Transverse colon (tissue), 4 donors: ENCODE measurements at places on chromosomes 2 and 18. TPM values are rescaled to one million over a fixed set of nuclear protein-coding genes. Genes with fewer than 3 reads are reported as not detected.
A peak's percentile ranks its signal among the peaks of the same experiment; 100 is the strongest.

- no peak for DNase-seq
These were observed 9.0 kb downstream of the TM4SF20 start for GRCh38 chr2:227370092-227370491.

DNA sequence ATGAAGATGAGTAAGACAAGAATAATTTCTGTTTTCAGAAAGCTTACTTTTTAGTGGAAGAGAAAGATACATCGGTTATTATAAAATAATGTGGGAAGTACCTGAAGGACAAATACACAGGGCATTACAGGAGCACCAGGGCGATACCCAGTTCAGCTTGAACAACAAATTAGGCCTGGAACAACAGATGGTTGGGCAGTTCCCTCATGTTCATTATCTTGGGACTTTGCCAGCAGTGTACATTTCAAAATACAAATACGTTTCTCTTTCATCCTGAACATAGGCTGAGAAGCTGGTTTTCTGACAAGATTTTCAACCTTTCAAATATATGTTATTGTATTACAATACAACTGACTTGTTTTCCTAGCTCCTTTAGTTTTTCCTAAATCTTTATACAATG, 79.6 kb downstream of the TGIF1 start:
- no peak for DNase-seq

- DNase-seq, result no peak
These were observed 80.2 kb downstream of the TGOLN2 start for GRCh38 chr2:85247610-85248009.

DNA sequence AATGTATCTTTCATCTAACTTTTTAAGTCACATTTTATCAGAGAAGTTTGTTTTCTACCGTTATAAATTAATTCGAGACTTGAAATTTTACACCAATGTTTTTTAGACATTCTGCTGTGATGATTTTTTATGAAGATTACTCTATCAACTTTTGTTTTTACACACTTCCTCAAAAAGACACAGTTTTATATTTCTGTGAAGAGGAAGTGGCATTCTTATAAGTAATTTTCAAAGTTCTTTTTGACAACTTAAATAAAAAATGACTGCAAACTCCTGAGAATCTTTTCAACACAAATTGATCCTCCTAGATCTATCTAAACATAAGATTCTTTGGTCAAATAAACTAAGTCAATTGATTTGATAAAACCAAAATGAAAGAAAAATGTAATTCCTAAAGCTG, 13.7 kb downstream of the ANKRD44 start:
- no peak for DNase-seq

- DNase-seq, result no peak
These were observed 42.1 kb downstream of the MTCL1 start for GRCh38 chr18:8747440-8747937.

The SERPINB13 gene
- not detected for total RNA-seq

The RUFY4 gene
- not detected for total RNA-seq

DNA sequence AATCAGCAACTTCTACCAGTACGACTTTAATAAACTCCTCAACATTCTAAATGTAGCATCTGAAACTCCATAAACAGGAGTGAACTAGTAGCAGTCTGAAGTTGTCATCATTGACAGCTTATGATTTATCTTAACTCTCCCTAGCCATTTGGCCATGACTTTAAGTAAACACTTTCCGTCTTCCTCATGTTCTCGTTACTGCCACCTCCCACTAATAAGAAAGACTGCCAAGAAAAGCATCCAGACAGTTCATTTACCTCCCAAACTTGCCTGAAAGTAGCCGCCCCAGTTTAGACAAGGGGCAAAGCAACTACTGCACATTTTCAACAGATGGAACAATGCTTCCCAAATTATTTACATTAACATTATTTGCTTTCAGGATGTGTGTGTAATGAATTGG, 287.5 kb downstream of the OSR1 start:
- DNase-seq, result no peak

GRCh38 chr2:99593692-99594427, 104.0 kb upstream of the REV1 start:
- no peak for DNase-seq

- DNase-seq, result peak; percentile 21
These were observed 32.0 kb downstream of the LGALSL start for GRCh38 chr2:64485961-64486360.

The SDC1 gene
- 146 TPM for total RNA-seq

The UGT1A10 gene
- total RNA-seq, result 54.9 TPM

DNA sequence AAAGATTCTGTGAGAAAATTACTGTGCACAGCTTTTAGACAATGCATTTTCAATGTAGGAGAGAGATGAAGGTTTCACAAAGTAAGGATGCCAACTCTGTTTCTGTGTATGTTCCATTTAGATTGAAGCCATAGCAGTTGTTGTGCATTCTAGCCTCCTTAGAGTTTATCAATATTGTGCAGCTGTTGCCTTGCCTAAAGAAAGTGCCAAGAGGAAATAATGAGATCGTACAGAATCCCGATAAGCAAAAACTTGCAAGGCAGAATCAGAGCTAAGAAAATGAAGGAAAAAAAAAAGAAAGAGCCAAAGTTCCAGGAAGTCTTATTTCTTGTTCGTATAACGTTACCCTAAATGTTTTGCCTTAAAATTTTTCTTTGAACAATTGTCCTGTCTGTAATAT, 965.0 kb downstream of the DCDC2C start:
- no peak for DNase-seq
